ENCODE measurements at places on chromosomes 7 and 10.

DNA sequence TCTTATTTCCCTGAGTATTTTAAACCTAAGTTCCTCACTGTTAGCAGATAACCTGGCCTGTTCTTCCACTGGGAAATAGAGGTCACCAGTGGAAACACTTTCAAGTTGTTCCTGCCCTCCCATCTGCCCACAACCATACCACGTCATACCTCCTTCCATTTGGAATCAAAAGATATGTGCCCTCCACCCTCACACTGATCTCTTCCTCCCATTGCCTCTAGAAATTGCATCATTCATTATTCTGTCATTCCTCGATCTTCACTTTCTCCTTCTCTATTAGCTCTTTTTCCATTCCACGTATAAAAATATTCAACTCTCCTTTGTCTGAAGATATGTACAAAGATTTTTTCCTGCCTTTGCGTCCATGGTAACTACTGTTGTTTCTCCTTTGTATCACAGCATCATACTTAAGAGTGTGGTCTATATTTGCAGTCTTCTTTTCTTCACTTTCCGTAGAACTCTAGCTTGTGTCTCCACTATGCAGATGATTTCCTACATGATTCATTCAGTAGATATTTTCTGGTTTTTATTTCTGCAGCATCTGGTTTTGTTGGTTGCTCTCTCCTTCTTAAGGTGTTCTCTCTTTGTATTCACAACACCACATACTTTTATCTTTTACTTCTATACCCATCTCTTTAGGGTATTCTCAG, 312.3 kb downstream of the REEP3 start:
- DNase-seq = no peak

- DNase-seq = no peak
Observed at GRCh38 chr7:150860291-150860977, 8.1 kb downstream of the AOC1 start.

DNA sequence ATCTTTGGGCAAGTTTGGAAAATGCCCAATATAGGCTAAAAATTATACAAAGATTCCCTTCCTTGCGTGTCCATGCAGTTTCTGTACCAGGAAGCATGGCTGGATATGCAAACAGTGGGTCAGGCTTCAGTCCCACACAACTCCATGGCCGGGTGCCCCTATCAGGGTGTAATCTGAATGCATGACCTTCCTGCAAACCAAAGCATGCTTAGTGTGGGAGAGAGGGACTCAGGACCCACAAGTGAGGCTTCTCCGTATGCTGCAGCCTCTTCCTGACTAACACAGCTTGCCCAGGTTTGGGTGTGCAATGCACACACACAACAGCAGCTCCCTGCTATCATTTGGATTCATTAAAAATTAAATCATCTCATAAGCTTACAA, 8.5 kb downstream of the AKR1B10 start:
- no peak for DNase-seq

- DNase-seq = no peak
Observed at GRCh38 chr7:92739091-92739490, 97.3 kb downstream of the CDK6 start.

DNA sequence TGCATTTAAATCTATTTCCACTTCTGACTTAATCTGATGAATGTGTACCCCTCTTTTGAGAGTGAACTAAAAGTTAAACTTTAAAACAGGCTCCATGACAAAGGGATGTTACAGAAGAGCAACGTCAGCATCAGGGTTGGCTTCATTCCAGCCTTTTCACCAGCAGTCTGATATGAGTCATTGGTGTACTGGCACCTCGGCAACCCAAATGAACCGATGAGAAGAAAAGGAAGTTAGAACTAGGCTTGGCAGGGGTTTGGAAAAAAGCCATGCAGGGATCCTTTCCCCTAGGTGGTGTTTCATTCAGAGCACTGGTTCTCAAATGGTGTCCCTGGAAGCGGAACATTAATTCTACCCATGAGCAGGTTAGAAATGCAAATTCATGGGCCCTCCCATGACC, 53.6 kb downstream of the SEC61G start:
- no peak for DNase-seq

DNA sequence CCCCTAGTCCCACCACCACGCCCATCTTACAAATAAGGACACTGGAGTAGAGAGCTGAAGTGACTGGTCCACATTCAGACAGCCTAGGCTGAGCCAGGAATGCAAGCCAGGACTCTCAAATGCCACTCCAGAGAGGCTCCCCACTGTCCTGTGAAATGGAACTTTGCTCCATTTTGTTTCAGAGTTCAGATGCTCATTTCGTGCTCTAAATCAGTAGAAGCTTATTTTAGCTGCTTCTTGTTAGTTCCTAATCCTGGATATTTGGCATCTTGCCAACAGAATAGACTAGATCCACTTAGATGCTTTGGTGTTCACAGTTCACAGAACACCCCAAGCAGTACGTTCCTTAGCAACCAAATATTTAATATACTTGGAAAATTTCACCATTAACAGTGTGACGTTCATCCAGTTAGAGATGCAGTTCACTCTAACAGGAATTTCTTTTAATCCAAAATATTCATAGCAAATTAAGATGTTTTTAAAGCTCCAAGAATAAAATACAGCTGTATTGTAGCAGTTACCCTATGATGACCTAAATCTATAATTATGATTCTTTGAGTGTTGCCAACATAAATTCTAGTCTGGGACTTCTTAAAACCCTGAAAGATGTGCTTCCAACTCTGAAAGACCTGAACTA, 7.3 kb downstream of the MMP21 start:
- no peak for DNase-seq

DNA sequence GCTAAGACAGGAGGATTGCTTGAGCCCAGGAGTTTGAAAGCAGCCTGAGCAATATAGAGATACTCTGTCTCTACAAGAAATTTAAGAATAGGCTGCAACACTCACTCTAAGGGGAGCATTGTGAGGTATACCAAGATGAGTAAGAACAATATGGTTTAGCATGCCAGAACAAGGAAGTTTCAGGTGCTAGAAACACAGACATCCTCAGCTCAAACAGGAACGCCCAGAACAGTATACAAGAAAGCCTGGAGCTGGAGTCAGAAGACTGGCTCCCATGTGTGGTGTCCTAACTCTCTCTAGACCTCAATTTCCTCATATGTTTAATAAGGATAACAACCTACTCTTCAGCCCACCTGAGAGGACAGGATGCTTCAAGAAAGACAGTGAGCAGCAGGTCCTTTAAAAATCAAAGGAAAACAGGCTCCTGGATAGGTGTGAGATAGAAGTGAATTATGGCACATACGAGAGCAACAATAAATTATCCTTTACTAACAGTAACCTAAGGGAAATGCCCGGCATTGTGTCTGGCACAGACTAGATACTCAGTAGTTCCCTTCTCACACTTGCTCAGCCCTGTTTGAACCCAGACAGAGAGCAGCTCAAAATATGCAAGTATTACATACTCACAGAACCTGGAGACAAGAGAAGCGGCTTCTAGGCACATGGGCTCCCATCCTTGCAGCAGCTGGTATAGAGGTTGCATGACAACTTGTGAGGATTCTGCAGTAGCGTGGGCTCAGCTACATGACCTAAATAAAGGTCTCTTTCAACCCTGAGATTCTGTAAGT, 45.4 kb downstream of the KAT6B start:
- DNase-seq = no peak

DNA sequence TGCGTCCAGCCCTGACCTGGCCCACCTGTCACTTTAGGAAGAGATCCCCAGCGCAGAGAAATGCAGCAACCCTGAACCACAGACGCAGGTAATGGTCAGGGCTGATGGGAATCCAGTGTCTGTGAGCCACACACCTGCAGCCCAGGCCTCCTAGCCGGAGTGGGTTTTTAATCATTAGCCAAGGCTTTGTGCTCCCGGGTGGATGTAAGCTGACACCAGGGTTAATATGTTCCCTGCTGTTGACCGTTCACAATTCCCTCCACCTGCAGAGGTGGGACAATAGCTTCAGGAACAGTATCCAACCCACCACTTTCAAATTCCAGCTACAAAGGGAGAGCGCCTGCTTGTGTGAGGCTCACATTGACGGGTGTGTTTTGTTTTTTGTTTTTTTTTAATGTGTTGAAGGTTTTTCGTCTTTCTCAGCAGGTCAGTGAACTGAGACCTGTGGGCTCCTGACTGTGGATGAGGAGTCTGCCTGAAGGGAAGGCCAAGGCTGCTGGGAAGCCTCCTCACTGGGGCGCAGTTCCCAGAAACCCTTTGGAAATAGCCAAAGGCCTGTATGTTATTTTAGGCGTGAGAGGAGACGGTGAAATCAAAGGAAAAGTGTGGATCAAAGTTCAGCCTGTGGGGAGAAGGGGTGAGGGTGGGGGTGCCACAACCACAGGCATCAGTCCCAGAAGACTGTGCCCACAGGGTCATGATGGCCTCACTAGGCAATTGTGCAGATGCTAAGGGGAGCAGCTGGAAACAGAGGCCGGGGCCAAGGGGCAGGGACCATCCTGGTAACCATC, 111.1 kb downstream of the TNS3 start:
- no peak for DNase-seq

DNA sequence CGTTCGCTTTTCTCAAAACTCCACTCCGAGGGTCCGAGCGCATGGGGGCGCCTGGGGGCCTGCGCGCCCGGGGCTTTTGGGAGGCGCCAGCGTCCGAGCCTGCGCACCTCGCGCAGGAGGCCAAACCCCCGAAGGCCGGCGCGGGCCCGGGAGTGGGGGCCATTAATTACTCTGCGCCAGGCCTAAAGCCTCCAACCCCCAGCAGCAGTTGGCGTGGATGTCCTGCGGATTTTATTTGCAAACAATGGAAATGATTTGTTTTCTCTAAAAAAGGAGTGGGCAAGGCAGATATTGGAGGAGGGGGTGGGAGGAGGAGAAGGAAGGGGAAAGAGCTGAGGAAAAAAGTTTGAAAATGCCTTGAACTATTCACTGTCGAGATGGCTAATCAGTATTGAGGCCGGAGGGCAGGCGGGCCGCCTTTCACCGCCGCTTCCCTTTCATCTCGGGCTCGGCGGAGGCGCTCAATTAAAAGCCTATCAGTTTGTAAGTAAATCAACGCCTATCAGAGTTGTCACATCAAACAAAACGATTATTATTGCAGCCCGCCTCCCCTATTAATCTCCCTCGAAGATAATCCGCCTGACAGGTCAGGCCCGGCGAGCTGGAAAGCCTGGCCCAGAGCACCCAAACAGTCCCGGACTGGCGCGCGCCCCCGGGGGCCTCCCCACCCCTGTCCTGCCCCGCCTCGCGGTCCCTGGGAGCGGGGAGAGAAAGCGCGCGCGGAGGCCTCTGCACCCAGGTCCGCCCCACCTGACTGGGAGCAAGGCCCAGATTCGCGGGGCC, 3.4 kb upstream of the ZNF503 start:
- DNase-seq = no peak

GRCh38 chr7:1974290-1975101, 258.2 kb downstream of the MAD1L1 start:
- DNase-seq = peak; percentile 50

- no peak for DNase-seq
Observed at GRCh38 chr7:82430500-82431465, 12.8 kb downstream of the CACNA2D1 start.

DNA sequence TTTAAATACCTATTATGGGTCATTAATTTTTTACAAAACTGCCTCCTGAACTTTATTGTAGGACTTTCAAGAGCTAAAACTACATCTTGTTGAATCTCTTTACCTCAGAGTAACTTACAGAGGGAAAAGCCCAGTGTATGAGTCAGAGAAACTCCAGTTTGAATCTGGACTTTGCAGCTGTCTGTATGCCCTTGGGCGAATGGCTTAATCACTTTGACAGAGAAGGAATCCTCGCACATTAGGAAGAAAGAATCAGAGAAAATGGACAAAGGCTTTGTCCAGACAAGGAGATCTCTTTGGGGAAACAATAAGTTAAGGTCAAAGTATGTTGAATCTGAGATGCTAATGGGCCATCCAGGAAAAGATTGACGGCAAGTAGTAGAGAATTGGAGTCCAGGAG, 484.2 kb upstream of the CELF2 start:
- no peak for DNase-seq

DNA sequence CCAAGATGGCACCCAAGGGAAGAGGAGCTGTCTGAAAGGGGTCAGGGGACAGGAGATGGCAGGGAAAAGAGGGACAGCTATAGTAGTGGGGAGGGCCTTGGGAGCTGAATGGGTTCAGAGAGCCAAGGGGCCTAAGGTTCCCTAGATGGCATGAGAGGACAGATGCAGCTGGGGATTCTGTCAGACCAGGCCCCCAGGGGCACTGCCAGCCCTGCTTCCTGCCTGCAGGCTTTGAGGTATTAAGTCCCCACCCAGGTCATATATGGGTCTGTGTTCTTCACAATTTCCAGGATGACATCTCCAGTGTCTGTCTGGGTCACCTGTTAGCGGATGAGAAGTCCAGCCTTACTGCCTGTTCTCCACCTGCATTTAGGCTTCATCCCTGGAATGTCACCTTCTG, 56.7 kb downstream of the NEURL1 start:
- no peak for DNase-seq

Data from activated effector memory CD4-positive, alpha-beta T cell treated with anti-CD3 and anti-CD28 coated beads, Interleukin-2, amount 50 U/mL, for 16 hours (primary cell).